ENCODE measurements at places on chromosomes 3 and 15. TPM values are rescaled to one million over a fixed set of nuclear protein-coding genes. Genes with fewer than 3 reads are reported as not detected.

GRCh38 chr3:68620211-68620610, 312.1 kb downstream of the TAFA4 start:
- DNase-seq = no peak

DNA sequence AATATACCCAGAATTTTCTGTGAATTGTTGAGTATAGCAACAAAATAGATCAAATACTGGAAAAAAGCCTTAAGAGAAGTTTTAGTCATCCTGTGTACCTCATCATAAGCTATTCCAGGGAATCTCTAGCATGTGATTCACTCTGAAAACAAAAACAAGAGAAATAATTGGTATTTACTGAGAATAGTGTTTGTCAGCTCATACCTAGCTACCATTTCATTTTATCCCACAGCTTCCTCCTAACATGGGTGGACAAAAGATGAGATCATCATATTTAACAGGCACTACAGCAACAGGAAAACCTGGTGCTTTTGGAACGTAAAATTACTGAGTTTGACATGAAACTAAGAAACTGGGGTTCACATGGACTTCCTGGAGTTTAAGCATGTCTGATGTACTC, 753.5 kb upstream of the NECTIN3 start:
- no peak for DNase-seq

GRCh38 chr3:88725440-88726165, 381.8 kb upstream of the EPHA3 start:
- DNase-seq = no peak

DNA sequence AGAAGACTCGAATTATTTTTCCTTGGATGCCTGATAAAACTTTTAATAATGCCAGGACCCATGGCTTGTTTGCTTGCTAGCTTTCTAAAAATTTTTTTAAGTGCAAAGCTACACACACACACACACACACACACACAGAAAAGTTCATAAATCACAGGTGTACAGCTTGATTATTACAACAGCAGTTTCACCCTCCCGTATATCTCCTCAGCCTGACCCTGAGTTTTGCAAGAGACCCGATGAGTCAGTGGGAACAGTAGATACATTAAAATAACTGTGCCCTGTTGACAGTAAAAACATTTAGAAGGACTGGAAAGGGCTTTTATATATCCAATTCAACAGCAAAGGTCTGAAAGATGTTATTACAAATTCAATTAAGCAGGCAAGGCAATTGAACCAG, 46.7 kb downstream of the EMC4 start:
- peak; percentile 3 for DNase-seq

DNA sequence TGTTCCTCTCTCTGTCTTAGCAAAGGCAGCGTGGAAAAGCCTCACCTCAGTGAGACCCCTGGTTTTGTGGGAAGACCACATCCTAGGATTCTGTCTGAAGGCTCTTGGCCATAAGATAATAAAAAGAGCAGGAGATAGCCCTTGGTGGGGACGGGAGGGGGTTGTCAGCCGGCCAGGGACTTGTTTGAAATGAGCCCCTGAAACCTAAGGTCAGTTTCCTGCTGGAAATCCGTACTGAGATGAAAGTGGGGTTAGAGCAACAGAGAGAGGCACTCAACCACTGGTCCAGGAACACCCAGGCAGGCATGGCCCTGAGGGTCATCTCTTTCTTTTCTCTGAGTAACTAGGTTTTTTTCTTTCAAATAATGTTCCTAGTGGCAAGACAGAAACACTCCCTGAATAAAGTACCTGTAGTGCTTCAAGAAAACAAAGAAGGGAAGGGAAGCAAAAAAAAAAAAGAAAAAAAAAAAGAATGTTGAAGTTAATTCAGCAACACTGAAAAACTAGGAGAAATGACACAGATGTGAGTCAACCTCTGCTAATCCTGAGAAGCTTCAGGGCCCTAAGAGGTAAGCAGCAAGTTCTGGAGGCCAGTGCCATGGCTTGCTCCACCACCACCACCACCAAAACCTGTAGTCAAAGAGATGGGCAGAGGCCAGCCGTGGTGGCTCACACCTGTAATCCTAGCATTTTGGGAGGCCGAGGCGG, 3.2 kb downstream of the ITGB5 start:
- DNase-seq = no peak

- no peak for DNase-seq
Measured at GRCh38 chr3:32106929-32107362, 526 bp downstream of the GPD1L start.

DNA sequence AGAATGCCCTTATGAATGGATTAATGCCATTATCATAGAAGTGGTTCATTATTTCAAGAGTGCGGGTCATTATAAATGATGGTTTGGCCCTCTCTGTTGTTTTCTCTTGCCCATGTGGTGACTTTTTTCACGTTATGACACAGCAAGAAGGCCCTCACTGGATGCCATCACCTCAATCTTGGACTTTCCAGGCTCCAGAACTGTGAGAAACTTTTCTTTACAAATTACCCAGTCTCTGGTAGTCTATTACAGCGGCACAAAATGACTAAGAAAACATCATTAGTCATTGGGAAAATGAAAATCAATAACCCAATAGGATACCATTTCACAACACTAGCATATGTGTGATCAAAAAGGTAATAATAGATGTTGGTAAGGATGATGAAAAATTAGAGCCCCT, 119.0 kb upstream of the LPP start:
- DNase-seq = no peak

- DNase-seq = no peak
Measured at GRCh38 chr3:186070133-186070532, 38.8 kb downstream of the ETV5 start.

ZKSCAN7 gene
- 3.5 TPM for polyA plus RNA-seq

NANOGP8 gene
- polyA plus RNA-seq = not detected

CCDC9B gene
- polyA plus RNA-seq = 1.3 TPM

DNA sequence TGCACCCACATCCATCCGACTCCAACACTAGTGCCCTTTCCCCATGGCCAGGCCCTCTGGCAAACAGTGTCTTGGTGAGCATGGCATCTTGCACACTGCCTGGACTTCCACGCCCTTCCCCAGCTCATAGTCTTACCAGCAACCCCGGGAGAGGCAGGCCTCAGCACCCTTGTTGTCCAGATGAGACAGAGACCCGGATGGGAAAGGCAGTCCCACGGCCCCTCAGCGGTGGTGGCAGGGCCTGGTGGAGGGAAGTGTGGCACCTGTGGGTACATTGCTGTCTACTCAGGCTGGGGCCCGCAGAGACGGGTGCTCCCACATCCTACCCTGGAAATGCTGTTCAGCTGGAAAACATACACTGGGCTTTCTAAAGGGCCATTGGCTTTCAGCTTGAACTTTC, 28.4 kb downstream of the HDAC11 start:
- DNase-seq = no peak
